ENCODE measurements at places on chromosomes 13 and 19. TPM values are rescaled to one million over a fixed set of nuclear protein-coding genes. Genes with fewer than 3 reads are reported as not detected.

DNA sequence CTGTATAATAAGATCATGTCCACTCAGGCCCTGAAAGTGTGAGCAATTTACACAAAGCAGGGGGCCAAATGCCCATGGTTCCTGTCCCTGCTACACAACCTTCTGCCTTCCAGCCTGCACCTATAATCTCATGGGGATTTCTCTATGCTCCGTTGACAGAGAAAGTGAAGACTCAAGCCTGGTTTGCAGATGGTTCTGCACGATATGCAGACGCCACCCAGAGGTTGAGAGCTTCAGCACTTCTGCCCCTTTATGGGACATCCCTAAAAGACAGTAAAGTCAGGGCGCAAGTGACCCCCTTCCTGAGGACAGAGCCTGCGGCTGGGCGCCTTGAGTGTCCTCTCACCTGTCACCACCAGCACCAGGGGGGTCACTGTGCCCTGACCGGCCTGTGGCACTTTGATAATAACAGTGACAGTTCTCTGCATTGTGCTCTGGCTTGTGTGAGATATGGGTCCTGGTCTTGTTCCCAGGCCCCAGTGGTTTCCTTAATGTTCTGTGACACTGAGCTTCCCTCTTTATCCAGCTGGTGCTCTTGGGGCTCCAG lies 15.1 kb downstream of the LILRA5 start:
- DNase-seq: no peak

DNA sequence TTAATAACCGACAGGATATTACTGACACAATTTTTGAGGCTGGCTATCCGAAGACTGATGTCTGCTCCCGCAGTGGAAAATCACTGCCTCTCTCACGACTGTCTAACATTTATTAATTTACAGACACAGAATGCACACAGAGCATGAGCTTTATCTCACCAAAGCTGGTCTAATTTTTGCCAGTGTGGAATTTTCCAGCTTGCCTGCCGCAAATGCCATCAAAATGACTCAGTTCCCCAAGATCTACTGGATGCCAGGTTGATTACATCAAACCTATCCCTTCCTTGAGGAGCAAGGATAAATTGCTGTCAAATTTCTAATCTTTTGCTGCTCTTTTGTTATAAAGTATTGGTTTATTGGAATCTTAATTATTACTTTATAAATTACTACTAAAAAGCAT lies 1775.1 kb upstream of the PCDH20 start:
- DNase-seq: no peak

DNA sequence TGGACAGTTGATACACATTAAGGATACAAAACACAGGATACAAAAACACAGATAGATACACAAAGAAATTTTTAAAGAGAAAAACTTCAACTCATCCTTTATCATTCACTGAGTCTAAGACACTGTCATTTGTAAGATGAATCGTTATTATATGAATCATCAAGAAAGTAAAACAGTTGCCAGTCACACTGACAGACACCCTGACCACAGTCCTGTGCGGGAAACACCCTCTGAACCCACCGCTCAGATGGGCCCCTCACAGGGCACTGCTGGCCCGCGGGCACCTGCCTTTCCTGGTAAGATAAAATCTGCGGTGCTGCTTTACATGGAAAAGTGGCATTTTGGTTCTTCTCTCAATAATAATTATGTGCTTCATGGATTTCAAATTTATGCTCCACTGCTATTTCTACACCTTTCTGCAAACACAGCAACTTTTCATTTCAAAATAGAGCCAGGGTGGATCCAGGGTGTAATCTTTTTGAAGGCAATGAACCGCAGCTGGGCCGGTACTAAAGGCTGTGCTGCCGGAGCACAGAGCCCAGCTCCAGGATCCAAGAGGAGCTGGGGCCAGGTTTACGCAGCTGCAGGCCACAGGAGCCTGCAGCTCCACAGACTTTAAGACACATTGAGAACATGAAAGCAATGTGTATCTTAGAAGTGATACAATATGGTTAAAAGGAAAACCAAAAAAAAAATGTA lies 76.8 kb downstream of the TUBGCP3 start:
- DNase-seq: no peak

DNA sequence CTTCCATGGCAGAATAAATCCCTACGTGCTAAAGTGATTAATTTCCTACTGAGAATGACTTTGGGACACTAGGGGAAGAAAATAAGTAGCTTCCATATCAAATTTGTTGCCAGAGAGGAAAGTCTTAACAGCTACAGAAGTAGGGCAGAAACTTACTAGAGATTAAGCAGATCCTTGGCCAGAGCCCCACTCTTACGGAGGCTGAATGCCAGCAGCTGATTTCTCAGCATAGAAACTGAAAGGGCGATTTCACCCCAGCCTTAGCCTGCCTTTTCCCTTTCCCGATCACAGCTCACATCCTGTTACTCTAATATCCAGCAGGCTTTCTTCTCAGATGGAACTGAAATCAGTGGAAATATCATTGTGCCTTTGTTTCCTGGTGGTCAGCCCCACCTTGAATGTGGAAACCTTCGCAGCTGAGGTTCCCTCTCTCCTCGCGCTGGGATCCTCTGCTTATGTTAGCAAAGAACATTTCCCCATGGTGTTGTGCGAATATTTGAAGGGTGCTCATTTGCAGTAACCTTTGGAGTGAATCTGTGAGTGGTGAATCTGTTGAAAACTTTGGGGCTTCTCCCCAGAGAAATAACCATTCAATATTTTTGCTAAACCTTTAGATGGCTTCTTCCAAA lies 8.4 kb downstream of the FAM124A start:
- DNase-seq: no peak

- no peak for DNase-seq
Observed at GRCh38 chr13:108437496-108437895, 168.0 kb downstream of the TNFSF13B start.

GRCh38 chr19:45879055-45879454 lies 6.9 kb downstream of the IRF2BP1 start:
- no peak for DNase-seq

- no peak for DNase-seq
Observed at GRCh38 chr19:21883516-21883915, 47.5 kb upstream of the ZNF43 start.

GRCh38 chr13:105847527-105848291 lies 687.8 kb downstream of the EFNB2 start:
- DNase-seq: no peak

DNA sequence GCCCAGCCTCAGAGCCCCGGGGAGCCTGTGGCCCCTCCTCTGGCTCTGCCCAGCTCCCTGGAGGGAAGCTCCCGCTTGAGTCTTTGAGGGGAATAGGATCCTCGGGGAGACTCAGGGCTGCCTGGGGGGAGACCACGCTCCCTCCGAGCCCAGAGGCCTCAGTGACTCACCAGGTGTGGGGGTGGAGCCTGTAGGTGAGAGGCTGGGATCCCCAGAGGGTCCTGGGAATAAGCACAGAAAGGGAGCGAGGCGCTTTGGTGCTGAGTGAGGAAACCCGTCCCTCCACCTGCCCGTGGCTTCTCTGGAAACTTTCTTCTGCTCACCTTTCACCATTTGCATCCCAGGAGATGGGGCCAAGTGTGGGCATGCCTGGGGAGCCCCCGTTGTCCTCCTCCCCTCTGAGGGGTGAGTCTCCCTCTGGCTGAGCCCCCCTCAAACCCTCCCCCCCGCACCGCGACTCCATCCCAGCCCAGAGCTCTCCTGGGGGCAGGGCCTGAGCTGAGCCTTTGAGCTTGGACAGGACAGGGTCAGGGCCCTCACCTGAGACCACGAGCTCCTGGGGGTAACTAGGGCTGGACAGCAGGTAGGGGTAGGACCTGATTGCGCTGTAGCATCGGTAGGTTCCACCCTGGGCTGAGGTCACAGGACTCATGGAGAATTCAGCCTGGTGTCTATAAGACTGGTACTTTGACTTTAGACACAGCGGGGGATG lies 2.7 kb downstream of the LILRB5 start:
- no peak for DNase-seq

GRCh38 chr13:98938801-98939200 lies 39.1 kb downstream of the DOCK9 start:
- DNase-seq: no peak

DNA sequence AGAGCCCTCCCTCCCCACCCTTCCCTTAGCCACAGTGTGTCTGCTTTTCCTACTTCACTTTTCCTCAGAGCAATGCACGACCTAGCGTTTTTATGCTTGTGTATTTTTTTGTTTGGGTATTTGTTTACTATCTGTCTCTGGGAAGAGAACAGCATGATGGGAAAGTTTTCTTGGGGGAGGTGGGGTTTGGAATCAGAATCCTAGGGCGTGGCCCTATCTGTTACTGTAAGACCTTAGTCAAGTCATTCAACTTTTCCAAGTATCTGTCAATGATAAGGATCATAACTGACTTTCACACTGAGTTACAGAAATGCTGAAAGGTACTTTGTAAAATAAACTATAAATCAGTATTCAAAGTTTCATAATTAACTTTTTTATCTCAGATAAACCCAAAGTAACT lies 146.3 kb upstream of the WASF3 start:
- DNase-seq: no peak

DNA sequence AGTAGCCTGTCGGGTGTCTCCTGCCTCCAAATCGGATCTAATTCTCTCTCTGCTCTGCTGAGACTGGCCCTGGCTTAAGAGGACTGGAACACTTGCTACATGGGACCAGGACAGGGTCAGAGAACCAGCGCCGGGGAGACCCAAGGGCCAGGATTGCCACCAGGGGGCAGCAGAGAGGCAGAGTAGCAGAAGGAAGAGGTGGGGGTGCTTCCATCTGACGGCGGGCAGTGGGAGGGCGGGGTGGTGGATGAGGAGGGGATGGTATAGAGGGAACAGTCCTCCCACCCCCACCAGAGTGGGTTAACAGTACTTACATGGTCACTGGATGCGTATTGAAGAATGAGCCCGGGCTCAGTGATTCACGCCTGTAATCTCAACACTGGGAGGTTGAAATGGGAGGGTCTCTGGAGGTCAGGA lies 11.9 kb downstream of the SELENOW start:
- DNase-seq: peak; percentile 97

GRCh38 chr19:7550987-7551761 lies 15.7 kb downstream of the PNPLA6 start:
- DNase-seq: no peak

GRCh38 chr19:46998445-46999125 lies 21.1 kb upstream of the NPAS1 start:
- no peak for DNase-seq

- no peak for DNase-seq
Observed at GRCh38 chr13:48412881-48413351, at the start of gene LPAR6. TSS of gene LPAR6 (minus strand) at chr13:48413113. CDS start at chr13:48412423, 690 bp downstream.

- no peak for DNase-seq
Observed at GRCh38 chr13:79432992-79433391, 26.9 kb upstream of the RBM26 start.

- no peak for DNase-seq
Observed at GRCh38 chr13:97723655-97724054, 229.8 kb upstream of the IPO5 start.

GRCh38 chr19:55677572-55678028 lies 2.6 kb downstream of the EPN1 start:
- DNase-seq: no peak

DNA sequence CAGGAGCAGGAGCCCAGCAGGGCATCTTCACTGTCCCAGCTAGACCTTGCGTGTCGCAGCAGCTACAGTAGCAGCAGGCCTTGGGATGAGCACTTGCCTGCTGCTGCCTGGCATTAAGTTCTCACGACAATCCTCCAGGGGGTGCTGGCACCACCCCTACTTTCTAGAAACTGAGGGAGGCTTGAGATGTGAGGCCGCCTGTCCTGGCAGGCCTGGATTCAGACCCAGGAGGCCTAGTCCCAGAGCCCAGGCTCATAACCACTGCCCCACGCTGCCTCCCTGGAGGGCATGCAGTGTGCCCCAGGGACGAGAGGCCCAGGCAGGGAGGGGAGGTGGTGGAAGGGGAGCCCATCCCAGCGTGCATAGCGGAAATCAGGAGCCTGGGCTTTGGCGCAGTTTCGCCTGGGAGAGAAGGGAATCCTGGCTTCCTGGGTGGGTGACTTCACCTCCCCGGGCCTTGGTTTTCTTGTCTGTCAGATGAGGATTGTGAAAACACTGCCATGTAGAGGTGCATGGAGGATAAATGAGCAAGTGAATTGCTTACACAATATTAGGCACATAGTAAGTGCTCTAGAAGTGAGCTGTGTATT lies 26.1 kb downstream of the PPP5C start:
- no peak for DNase-seq

DNA sequence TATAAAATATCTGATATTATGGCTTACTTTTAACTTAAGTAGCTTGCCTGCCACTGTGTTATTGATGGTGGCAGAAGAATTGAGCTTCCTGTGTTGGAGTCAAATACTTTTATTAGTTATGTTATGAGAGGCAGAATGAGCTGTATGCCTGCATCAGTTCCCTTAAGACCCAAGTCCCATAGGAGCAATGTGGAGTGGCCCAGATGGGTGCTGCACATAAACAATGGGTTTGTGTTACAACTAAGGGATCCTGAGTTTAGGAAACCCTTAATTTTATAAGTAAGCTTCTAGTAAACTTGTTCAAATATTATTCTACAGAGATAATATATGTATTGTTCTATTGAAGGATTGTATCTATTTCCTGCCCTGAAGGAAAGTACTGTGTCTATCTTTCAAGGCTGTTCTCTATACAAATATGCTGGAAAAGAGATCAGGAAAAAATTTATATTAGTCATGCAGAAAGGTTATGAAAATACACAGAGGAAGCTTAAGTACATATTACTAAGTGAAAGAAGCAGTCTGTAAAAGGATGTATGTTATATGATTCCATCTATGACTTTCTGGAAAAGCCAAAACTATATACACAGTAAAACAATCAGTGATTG lies 2018.0 kb upstream of the PCDH20 start:
- DNase-seq: no peak

DNA sequence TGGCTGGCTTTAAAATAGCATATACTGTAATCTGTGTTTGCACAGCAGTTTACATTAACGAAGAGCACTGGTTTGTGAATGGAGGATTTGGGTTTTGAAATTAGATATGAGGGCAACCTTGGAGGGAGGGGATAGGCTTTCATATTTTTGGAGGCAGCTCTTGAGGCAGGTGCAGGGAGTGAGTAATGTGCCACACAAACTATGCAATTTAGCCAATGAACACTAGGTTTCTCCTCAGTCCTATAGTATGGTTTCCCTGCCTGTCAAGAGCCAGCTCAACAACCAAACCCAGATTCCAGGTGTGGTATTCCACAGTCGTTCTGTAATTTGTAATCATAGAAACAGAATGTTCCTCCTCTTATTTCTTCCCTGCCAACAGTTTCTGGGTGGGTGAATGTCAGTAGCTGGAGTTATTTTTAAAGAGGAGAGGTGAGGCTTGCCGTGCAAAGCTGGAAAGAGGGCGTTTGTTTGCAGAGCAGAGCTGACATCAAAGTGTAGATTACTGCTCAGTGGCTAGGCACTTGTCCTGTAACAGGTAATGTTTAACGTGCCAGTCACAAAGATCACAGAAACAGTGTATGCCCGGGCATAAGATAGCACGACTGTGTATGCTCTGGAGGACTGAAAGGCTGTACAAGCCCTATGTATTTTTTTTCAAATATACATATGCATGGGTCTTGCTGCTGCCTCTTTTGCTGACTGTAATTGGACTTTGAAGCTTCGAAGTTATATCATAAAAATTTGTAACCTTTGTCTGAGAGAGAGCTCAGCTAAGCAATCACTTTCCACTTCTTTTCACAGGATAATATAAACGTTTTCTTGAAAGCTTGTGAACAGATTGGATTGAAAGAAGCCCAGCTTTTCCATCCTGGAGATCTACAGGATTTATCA lies 124.2 kb downstream of the LMO7 start:
- DNase-seq: no peak

The HSD17B14 gene
- 19.3 TPM for total RNA-seq

The PROZ gene
- total RNA-seq: not detected

The ADGRE2 gene
- total RNA-seq: 19.7 TPM

The FBXO17 gene
- 31.2 TPM for total RNA-seq

The SCAF1 gene
- 13.2 TPM for total RNA-seq

The MAMSTR gene
- 1.4 TPM for total RNA-seq
